Amniotic stem cell (primary cell): ENCODE measurements at places on chromosomes 16 and 17.

DNA sequence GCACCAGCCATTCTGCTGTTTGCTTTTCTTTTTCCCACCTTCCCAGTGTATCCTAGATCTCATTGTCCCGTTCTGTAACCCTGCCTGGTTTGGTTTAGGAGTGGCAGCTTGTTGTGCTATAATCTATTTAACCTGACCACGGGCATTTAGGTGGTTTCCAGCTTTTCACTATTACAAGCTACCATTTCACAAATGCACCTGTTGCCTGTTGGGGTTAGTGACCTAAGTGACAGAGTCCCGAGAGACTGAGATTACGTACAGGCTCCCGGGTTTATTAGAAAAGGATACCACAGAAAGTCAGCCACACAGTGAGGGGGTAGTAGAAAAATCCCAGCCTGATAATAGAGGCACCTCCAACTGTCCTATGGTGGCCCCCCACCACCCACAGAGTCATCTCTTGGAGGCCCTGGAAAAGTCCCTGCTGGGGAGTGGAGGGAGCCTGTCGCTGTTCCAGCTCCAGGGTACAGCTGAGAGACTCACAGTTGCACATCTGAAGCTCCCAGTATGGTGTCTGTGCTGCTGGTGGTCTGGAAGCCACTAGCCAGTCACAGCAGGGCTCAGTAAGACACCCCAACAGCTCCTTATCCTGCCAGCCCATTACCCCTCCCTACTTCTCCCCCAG, 21.2 kb downstream of the CLEC16A start:
- DNase-seq: no peak

- DNase-seq: no peak
Measured at GRCh38 chr17:6162892-6163291, 92.7 kb downstream of the WSCD1 start.

- DNase-seq: no peak
Measured at GRCh38 chr17:70107904-70108565, 33.0 kb downstream of the KCNJ16 start.

- no peak for DNase-seq
Measured at GRCh38 chr17:62670202-62670821, 42.8 kb downstream of the MRC2 start.

DNA sequence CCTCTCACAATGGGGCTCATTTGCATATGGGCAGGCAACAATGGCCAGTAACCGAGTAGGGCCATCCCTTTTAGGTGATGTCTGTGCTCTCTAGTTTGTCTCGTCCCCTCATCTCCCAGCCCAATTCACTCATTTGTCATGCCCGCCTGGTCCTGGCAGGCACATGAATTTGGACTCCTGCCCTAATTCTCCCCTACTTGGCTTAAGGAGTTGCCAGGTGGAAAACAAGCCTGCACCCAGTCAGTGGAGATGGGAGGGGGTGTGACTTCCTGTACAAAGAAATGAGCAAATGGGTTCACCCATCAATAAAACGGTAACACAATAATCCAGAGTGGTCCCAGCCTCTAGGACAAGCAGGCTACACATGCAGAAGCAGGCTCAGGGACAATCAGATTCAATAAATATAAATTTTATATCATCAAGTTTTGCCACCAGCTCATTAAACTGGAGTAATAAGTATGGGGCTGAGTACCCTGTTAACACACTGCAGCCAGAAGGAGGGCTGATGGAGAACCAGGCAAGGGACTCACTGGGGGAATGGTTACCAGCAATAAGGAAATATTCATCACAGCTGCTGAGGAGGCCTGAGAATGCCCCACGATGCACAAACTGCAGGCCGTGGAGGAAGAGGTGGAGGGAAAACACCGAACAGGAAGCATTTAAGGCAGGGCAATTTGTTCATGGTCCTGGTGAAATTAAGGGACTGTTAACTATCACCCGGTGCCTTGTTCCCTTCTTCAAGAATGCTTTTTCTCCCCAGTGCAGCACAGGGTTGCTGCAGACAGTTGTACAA, 84.4 kb upstream of the GPRC5B start:
- no peak for DNase-seq

- no peak for DNase-seq
Measured at GRCh38 chr16:82379551-82379950, 209.5 kb upstream of the MPHOSPH6 start.

DNA sequence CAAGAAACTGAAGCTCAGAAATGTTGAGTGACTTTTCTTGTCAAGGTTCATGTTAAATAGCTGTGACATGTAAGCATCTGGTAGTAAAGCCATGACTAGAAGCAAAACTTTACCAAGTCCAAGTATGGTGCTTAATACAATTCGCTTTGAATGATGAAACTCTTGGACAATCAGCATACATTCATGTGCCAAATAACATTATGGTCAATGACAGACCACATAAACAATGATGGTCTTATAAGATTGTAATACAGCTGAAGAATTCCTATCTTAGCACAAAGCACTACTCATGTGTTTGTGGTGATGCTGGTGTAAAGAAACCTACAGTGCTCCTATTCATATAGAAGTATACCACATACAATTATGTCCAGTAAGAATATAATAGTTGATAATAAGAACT, 97.1 kb upstream of the RPRML start:
- no peak for DNase-seq

GRCh38 chr17:13030459-13031300, 12.9 kb upstream of the ELAC2 start:
- DNase-seq: no peak

- DNase-seq: no peak
Measured at GRCh38 chr16:25063102-25063501, 47.9 kb upstream of the ARHGAP17 start.

DNA sequence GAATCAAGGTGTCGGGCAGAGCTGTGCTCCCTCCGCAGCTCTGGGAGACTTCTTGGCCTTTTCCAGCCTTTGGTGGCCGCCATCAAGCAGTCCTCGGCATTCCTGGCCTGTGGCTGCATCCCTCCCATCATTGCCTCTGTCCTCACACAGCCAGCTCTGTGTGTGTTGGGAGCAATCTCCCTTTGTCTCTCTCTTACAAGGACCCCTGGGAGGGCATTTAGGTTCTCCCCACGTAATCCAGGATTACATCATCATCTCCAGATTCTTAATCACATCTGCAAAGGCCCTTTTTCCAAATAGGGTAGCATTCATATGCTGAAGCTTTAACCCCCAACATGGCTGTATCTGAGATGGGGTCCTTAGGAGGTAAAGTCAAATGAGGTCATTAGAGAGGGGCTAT, 4.1 kb upstream of the DNAH17 start:
- DNase-seq: no peak

DNA sequence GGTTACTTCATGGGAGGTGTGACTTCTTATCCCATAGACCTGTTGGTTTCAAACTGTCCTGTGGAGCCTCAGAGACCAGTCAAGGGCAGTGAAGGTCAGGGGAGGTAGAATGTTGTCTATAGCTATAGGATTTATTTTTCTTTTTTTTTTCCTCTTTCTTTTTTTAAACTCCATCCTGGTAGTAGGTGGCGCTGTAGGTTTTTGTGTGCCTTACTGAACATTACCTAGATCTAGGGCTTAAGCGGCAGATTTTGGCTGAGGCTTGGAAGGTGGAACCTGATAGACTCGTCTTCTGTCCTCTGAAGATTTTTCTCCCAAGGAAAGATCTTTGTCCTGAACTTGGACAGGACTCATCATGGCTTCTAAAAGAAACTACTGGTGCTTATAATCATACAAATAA, 8.2 kb upstream of the LASP1NB start:
- DNase-seq: no peak

DNA sequence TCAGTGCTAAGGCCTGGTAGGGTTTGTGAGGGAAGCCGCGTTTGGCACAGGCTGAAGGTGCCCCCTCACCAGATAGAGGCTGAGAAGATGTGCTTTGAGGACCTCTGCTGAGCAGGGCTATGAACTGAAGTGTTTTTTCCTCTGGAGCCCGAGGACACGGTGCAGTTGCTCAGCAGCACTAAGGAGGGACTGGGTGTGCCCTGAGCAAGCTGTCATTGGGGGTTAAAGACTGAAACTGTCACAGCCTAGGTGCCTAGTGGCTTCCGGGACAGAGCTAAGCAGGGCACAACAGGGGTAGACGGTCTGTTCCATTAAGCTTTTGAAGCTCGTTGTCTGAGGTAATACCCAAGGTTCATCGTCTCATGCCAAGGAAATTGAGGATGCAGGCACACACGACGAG, 24.8 kb upstream of the ASGR2 start:
- DNase-seq: no peak

DNA sequence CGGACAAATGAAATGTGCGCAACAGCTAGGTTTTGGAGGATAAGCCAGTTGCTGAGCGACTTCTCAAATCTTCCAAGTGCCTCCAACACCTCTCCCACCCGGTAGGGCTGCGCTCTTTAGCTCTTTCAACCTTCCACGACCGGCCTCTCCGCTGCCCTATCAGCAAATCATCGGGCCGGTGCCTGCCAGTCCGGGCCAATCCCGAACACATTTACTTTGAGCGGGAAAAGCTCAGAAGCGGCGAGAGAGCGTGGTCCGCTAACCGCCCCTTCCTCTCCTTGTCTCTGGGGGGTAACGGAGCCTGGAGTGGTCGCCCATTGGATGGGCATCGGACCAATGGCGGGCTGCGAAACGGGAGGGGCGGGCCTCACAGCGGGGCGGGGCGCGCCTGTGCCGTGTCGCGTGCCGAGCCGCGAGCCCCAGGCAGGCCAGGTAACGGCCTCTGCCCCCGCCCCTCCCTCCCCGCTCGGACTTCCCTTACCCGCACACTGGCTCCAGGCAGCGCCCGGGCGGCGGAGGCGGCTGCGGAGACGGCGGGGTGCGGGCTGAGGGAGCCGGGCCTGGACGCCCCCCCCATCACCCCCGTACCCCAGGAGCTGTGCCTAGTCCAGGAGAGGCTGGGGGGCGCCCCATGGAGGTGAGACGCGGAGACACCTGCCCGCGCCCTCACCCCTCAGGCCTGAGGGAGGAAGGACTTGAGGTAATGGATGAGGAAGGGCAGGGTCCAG, at the start of gene MEIOC:
TSS of gene MEIOC (plus strand) at position 486 of the 728 bp plus-strand sequence. CDS start at position 632, 146 bp downstream.
- DNase-seq: no peak

DNA sequence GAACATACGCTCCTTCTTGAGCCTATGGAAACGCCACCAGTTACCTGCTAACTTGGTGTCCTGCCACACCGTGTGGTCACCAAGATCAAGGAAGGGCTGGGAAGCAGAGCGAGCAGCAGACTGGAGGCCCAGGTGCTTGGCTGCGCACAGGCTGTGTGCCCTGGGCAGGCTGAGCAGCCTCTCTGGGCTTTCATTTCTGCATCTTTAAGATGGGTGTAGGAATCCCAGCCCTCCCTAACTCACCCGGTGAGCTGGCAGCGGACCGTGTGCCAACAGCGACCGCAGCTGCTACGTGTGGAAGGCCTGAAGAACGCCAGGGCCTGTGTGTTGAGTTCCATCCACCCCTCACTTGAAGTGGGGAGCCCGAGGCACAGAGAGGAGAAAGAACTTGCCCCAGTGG, 80.0 kb downstream of the IRF8 start:
- DNase-seq: no peak

GRCh38 chr17:82400830-82401229, 17.3 kb upstream of the HEXD start:
- no peak for DNase-seq

DNA sequence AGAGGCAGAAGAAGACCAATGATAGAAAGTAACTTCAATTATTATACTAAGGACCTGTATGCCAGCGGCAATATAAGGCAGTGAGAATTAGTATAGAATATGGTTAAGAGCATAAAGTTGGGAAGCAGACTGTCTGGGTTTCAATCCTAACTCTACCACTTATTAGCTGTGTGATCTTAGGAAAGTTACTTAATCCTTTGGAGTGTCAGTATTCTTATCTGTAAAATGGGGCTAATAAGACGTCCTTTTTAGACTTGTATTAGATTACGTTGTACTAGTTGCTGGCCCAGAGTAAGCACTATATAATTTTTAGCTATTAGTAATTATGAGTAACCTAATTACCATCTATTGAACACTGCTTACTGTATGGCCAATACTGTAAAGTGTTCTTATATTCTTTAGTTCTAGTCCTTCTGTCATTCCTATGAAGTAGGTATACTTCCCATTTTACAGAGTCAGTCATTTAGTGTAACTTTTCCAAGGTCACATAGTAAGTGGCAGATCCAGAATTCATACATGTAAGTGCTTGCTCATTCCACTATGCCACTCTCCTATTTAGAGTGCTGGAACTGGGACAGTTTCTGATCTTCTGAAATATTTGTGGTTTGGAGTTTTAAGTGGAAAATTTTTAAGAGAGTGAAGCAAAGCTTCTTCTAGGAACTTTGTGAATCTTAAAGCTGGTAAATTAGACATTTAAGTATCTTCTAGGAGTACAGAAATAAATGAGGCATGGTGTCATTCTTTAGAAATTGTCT, 22.5 kb downstream of the HEATR9 start:
- no peak for DNase-seq

DNA sequence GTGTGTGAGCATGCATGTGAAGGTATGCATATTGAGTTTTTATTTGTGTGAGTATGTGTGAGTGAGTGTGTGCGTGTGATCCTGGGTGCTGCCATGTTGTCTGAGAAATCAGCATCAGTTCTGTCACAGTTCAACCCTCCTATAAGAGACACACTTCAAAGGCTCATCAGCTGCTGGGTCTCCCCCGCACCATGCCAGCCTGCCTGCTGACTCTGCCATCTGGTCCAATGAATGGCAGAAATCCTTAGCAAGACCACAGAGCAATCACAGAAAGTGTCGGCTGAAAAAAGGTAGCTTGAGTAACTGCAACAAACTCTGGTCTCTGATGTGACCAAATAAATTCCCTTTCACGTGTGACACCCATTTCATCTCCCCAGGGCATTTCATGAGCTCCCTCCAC, 381.8 kb upstream of the MAF start:
- DNase-seq: no peak

GRCh38 chr17:49013311-49014213, 16.4 kb downstream of the IGF2BP1 start:
- DNase-seq: no peak

DNA sequence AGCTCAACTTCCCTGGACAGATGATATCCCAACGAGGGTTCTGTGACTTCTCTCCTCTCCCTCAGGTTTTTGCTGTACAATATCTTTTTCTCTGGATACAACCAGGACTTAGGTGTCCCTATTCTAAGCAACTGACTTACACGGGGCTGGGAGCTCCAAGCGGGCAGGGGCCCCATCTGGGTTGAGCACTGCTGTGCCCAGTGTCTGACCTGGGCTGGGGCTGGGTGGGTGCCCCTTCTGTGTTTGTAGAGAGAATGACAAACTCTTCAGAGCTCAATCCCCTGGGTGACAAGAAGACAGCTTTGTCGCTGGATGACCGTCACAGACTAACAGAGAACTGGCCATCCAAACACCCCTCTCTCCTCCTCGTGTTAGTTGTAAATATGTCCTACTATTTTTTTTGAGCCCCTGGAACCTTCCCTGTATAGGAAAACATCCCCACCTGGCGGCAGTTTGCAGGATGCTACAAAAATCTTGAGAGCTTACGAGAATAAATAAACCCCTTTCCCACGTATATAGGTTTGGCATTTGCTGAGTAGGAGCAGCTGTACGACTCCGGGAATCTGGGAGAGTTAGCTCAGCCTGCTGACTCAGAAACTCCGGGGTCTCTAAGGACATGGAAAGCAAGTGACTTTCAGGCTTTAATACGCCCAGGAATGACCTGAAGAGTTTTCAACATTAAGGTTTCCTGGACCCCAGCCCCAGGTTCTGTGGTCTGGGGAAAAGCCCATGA, 23.7 kb upstream of the RCVRN start:
- DNase-seq: peak; percentile 93

GRCh38 chr17:35428229-35428628, 4.1 kb downstream of the SLFN12 start:
- DNase-seq: no peak
